Lower lobe of right lung (tissue), 2 donors: ENCODE measurements at places on chromosomes 7 and 10. TPM values are rescaled to one million over a fixed set of nuclear protein-coding genes. Genes with fewer than 3 reads are reported as not detected.
A peak's percentile ranks its signal among the peaks of the same experiment; 100 is the strongest.

Gene CSTF2T
- total RNA-seq = 16.4 TPM

Gene MGAM2
- 1.4 TPM for total RNA-seq

Gene ANXA8
- 15.0 TPM for total RNA-seq

Gene SPDYE8
- total RNA-seq = not detected

Gene DDC
- total RNA-seq = 3.0 TPM

Gene TEX47
- not detected for total RNA-seq

Gene AKR1C8
- 0.83 TPM for total RNA-seq

Gene PMS2
- total RNA-seq = 10.1 TPM

Gene STEAP1B
- total RNA-seq = 1.5 TPM

Gene CLCN1
- total RNA-seq = not detected

Gene GIMAP2
- total RNA-seq = 46.9 TPM

Gene CPVL
- total RNA-seq = 49.4 TPM

Gene EN2
- total RNA-seq = not detected

Gene SLC13A1
- not detected for total RNA-seq

Gene TSPAN12
- total RNA-seq = 43.6 TPM

Gene ACSL5
- 81.1 TPM for total RNA-seq

Gene HOXA10
- total RNA-seq = 0.38 TPM

GRCh38 chr10:29377333-29377961 lies 88.6 kb downstream of the LYZL1 start:
- no peak for DNase-seq

DNA sequence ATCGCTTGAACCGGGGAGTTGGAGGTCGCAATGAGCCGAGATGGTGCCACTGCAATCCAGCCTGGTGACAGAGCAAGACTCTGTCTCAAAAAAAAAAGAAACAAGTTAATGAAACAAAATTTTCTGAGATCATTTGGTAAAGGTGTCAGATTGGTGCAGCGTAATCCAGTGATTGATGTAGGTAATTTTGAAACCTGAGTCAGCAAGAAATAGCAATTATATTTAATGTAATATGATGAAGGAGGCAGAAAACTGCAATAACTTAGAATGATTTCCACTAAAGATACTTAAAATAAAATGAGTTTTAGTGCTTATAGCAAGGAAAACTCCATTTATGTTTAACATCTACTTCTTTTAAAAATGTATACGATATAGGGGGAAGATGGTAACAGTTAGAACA lies 1049.8 kb upstream of the C7orf33 start:
- no peak for DNase-seq

GRCh38 chr10:128576943-128577670 lies 450.9 kb upstream of the MKI67 start:
- no peak for DNase-seq

GRCh38 chr7:127918130-127918529 lies 113.1 kb downstream of the LRRC4 start:
- no peak for DNase-seq

- DNase-seq = no peak
These were observed 5.1 kb upstream of the MAFK start for GRCh38 chr7:1525409-1525808.

DNA sequence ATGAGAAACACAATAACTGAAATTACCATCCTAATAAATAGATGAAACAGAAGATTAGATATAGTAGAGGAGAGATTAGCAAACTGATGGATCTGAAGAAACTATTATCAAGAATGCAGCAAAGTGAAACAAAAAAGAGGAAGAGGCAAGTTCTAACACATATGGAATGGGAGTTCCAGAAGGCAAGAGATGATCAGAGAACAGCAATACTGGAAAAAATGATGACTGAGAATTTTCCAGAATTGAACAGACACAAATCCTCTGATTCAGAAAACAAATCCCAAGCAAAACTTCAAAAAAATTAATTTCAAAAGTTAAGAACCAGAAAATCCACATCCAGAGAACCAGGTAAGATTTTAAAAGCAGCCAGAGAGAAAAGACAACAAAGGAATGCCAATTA lies 20.2 kb upstream of the CYREN start:
- no peak for DNase-seq

DNA sequence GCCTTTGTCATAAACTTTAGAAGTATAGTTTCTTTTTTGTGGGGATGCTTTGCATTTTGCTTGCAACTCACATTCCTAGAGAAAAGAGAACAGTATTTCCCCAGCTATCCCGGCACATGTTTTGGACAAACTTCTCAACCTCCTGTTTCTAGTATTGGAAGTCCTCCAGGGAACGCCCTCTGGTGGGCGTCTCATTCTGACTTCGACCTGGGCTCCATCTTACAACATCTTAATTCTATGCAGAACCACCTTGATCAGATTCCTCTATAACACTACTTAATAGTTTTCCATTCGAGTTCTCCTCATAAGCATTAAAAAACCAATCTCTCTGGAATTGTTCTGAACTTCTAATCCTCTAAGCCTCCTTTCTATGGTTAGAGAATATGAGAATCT lies 139.5 kb upstream of the FZD8 start:
- no peak for DNase-seq

DNA sequence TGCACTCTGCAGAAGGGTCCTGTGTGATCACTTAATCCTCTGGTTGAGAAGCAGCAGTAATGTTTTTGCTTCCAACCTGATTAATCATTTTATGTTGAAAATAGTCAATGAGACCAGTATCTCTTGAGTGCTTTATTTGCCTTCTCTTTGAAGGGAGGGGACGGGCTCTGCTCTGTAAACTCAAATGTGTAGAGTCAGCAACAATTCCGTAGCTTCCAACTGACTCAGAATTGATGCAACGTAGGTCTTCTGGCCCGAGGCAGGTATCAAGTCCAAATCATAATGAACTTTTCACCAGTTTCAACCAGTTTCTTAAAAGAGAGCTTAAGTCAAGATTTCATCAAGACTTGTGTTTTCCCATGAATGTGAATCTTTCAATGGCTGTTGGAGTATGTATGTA lies 26.3 kb downstream of the GUSB start:
- no peak for DNase-seq

DNA sequence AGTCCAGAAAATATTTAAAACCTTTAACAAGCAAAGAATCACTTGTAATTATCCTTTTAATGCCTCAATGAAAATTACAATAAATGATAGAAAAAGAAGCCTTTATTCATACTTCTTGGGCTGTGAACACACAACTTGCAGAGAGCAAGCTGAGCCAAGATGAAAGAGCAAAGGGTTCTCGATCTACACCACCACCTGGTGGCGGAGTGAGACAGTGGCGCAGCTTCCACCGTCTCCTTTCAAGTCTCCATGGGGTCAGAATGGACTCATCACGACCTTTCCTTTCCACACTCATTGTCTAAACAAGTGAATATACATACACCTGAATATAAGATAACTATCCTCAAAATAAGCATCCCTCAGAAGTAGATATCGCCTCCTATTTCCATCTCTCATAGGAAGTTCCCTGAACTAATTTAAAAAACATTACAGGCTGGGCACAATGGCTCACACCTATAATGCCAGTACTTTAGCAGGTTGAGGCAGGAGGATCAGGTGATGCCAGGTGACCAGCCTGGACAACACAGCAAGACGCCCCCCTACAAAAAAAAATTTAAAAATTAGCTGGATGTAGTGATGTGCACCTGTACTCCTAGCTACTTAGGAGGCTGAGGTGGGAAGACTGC lies 40.7 kb downstream of the ATE1 start:
- no peak for DNase-seq

DNA sequence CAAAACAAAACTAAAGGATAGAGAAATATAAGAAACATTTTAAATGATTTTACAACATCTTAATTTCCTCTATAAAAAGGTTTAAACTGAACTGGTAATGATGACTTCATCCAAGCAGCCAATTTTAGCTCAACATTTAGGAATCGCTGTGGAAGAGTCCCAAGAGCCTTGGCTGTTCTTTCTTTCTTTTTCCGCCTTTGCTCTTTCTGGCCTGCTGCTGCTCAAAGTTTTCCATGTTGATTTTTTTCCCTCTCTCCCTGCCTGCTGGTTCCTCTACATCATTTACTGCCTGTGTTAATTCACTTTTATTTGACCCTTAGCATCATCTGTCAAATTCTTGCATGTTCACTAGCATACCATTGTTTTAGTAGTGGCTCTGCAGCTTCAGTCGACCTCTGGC lies 146.9 kb downstream of the EVX1 start:
- DNase-seq = no peak

DNA sequence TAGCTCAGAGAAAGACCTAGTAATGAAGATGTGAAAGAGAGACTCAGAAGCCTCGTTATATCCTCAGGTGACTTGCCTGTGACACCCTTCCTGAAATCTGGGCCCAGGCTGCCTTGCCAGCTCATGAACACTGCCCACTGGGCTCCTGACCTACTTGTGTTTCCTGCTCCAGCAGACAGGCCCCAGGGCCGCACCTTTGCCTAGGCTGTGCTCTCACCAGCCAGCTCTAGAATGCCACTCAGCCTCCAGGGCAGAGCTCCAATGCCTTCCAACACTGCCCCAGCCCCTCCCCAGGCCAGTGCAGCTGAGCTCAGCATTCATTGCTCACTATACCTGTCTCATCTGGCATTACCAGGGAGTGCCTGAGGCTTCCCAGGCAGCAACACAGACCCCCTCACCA lies 94.3 kb downstream of the DLG5 start:
- DNase-seq = no peak

- no peak for DNase-seq
These were observed 97.2 kb downstream of the PRKCQ start for GRCh38 chr10:6482737-6483357.

- no peak for DNase-seq
These were observed 46.9 kb upstream of the TRIM8 start for GRCh38 chr10:102597131-102597991.

- DNase-seq = no peak
These were observed 57.8 kb downstream of the GCC1 start for GRCh38 chr7:127527561-127527960.

DNA sequence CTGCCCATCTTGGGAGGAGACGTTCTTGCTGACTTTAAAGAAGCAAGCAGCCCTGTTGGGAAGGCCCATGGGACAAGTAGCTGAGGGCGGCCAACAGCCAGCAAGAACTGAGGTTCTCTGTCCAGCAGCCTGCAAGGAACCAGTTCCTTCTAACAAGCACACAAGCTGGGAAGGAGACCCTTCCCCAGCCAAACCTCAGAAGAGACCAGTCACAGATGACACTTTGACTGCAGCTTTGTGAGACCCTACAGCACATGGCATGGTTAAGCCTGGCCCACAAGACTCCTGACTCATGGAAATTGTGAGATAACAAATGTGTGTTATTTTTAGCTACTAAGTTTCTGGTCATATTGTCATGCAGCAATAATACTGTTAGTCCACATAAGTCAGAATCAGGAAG lies 99.9 kb downstream of the PRLHR start:
- DNase-seq = no peak

DNA sequence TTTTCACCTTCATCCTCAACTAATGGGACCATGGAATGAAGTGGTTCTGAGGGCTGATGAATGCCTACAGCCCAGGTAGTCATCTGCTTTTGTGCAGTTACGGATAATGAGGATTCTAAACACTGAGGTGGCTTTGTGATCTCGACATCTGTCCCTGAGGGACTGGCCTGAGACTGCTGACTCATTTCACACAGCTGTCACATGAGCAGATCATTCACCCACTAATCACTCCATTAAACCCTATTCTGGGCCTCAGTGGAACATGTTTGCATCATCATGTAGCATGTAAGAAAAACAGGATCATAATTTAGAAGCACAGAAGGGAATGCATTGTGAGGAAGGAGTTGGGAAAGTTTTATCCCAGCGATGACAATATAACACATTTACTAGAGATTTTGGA lies 79.4 kb upstream of the FEZF1 start:
- no peak for DNase-seq

GRCh38 chr10:101379663-101380352 lies 25.8 kb downstream of the BTRC start:
- DNase-seq = no peak

- DNase-seq = no peak
These were observed 137.9 kb upstream of the HDAC9 start for GRCh38 chr7:18357691-18358090.

GRCh38 chr10:88994019-88994418 lies 3.4 kb downstream of the FAS start:
- no peak for DNase-seq

- no peak for DNase-seq
These were observed 500.5 kb downstream of the PHTF2 start for GRCh38 chr7:78299088-78299487.

- DNase-seq = no peak
These were observed 36.5 kb downstream of the CALCR start for GRCh38 chr7:93538061-93538460.

GRCh38 chr7:140153666-140154161 lies 23.1 kb downstream of the KDM7A start:
- no peak for DNase-seq

- DNase-seq = no peak
These were observed 260.6 kb downstream of the KCNMA1 start for GRCh38 chr10:77377034-77377433.

DNA sequence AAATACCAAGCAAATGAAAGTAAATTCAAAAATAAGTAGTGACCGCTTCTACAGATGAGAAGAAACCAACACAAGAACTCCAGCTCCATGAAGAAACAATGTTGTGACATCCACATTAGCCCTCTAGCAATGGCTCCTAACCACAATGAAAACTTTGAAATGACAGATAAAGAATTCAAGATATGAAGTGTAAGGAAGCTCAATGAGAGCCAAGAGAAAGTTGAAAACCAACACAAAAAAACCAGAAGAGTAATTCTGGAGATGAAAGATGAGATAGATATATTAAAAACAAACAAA lies 68.2 kb upstream of the DDC start:
- DNase-seq = no peak

GRCh38 chr7:68622500-68622899 lies 975.8 kb upstream of the AUTS2 start:
- no peak for DNase-seq

GRCh38 chr7:10015687-10016086 lies 958.0 kb upstream of the PHF14 start:
- DNase-seq = no peak

DNA sequence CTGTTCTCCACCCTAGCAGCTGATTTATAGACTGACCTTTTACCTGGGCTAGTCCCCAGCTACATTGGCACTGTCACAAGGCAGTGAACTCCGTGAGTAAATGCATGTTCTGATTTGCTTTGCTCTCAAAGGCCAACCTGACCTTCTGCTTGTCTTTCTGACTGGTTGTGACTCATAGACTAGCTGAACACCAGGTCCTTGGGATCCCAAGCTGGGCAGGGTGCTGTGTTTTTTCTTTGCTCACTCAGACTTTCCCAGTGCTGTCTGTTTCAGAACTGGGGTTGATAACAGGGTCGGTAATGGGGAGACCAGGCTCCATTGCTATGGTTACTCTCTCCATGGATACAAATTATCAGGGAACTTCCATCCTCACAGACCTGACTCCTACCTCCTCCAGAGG lies 35.0 kb downstream of the EVX1 start:
- no peak for DNase-seq

GRCh38 chr10:27240212-27241009 lies at the start of gene ACBD5:
Gene ACBD5 (minus strand): TSS chr10:27240797. CDS start chr10:27240688, 109 bp downstream.
- DNase-seq = peak; percentile 96
